ENCODE measurements at places on chromosomes 12 and 14. TPM values are rescaled to one million over a fixed set of nuclear protein-coding genes. Genes with fewer than 3 reads are reported as not detected.

Gene BCL11B
- 0.14 TPM for total RNA-seq

Gene TMEM63C
- total RNA-seq, result not detected

DNA sequence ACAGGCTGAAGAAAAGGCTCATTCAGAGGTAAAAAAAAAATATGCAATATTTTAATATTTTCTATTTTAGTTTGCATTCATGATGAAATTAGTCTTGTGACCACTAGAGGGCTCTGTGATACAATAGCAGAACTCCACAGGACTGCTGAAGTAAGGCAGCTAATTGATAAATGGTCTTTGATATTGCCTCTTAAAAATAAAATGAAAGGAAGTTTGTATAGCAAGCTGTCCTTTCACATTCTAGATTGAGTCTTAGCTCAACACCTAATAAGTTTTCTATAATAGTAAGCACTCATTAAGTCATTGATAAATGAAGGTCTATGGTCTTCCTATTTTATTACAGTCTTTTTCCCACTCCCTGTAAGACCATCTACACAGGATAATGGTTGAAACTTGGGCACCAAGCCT, 315.7 kb downstream of the NAV3 start:
- peak; percentile 7 for DNase-seq

DNA sequence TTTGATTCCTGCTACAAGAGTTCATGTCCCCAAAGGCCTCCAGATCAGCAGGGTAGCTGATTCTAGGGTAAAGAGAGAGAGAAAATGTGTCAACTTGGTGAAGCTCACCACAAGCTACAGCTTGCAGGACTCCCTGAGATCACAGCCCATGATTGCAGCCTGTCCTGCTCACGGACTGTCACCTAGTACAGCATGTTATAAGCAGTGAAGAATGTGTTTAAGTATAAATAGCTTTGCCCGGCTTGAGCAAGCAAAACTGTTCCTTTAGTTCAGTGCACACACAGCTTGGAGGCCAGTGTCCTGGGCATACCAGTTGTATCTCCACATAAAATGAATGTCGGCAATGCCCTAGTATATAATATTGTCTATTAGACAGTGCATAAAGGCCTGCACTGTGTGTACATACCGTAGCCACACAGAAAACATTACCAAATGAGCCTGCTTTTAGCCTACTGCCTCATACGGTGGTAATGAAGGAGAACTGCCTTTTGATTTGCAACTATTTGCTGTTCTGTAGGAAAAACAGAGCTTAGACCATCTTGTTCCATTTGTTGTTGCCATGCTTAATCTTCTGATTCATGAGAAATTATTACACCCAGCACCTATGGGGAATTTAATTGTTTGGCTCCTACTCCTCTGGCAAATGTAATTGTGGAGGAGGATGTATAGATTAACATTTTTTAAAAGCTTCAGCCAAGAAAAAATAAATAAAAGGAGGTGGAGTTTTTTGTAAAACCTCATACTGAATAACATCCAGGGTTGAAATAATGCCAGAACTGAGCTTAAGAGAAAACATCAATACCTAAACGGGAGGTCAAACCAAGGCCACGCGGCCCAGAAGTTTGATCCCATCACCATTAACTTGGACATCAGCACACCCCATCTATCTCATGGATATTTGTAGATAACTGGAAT, 108.1 kb upstream of the G2E3 start:
- no peak for DNase-seq

DNA sequence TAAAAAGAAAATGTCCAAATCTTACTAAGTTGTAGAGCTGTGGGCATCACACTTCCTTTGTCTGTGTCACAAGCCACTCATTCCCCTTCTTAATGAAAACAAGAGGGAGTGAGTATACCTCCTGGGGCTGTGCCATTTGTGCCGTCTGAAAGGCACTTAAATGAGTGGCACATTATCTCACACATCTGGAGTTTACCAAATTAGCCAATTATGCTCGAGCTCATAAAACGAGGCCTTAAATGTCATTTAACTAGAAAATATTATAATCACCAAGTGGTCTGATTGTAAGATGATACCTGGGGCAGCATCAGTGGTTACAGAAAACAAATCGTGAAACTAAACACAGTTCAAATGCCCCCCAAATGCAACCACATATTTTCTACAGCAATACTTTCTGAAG, 146.1 kb downstream of the PAX9 start:
- no peak for DNase-seq

DNA sequence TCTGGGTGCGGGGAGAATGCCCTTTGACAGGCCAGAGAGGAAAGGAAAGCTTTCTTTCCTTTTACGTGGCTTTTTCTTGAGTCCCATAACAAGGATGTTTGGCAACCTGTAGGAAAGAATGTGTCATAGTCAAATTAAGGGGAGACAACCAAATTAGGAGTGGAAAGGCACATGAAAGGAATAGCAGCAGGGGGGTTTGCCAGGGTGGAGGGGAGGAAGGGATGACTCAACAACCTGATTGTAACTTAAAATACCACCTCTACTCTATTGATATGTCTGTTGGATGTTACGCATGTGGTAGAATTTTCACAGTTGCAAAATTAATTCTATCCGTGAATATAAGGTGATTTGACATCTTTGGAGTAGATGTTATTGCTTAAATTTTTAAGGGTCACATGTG, 28.5 kb upstream of the MYBPC1 start:
- no peak for DNase-seq

DNA sequence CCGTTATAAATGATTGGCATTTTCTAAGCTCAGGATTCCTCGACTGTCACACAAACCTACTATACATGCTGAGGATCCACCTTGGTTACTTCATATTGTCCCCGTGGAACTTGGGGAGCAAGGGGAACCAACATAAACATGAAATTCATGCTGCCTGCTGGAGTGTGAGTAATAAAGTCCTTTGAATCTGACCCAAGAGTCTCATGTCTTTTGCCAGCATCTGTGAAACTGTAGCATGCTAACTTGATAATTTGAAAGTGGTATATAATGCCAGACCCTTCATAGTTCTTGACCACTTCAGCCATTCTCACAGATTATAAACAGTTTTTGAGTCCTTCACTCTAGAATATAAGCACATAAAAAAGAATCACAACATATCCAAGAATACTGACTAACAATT, 17.1 kb downstream of the SLC35F4 start:
- no peak for DNase-seq

GRCh38 chr14:105465209-105466031, 9.2 kb upstream of the CRIP2 start:
- no peak for DNase-seq

DNA sequence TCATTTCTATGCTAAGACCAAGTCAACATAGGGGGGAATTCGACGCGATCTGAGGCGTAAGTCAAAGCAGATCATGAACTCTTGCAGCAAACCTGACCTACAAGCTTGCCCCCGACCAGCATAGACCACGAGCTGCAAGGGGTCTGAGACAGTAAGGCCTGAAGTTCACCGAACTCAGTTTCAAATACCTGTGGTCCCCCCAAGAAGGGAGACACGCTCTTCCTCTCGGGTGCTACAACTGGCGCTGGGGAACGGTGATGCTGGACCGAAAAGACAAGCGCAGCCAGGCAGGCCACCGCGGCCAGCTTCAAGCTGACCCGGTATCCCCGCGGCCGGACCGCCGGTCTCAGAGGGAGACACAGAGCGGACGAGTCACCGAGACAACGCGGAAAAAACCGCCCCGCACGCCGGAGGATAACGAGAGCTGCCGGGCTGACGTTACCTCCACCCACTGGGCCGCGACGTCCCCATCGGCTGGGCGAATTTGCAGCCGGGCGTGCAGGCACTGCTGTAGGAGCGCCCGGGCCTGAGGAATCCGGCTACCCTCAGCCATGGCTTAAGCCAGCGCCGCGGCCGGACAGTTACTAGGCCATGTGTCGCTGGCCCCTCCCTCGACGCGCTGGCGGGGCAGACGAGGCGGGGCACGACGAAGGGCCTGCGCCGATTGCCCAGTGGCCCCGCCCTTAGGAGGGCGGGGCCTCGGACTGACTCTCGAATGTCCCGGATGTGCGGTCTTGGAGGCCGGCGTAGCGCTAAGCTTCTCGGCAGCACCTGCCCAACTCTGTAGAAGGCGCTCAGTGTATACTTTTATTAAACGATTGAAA, at the start of gene DTD2:
Gene DTD2 (minus strand): TSS at position 666 of the 824 bp plus-strand sequence. CDS start 113 bp downstream, at position 553.
- peak; percentile 77 for DNase-seq

- DNase-seq, result no peak
These were observed 988.9 kb upstream of the FLRT2 start for GRCh38 chr14:84541018-84541417.
